ENCODE measurements at places on chromosomes 6 and 20.

- no peak for DNase-seq
Measured at GRCh38 chr6:156762547-156762946, 14.6 kb upstream of the ARID1B start.

- no peak for DNase-seq
Measured at GRCh38 chr6:36115412-36115811, 14.9 kb upstream of the MAPK13 start.

DNA sequence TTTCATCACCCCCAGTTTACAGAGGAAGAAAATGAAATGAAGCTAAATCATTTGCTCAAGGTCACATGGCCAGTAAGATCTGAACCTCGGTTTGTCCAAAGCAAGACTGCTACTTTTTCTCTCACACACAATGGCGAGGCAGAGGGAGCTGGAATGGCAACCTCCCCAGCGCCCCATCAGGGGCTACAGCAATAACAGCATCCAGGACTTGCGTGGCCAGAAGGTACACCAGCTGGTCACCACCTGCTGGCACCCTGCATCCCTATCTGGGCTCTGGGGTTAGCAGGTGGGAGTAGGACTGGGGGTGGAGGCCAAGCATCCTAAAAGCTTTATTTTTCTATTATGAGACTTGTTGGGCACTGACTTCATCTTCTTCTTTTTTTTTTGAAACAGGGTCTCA lies 41.3 kb downstream of the TTI1 start:
- no peak for DNase-seq

GRCh38 chr6:1786455-1787453 lies 177.0 kb downstream of the FOXC1 start:
- DNase-seq: no peak

Data from activated effector memory CD4-positive, alpha-beta T cell treated with Interleukin-2 at 50 U/mL for 16 hours (primary cell).